ENCODE measurements at places on chromosomes 6 and 20. TPM values are rescaled to one million over a fixed set of nuclear protein-coding genes. Genes with fewer than 3 reads are reported as not detected.

MMS22L gene
- 6.7 TPM for total RNA-seq

- DNase-seq = no peak
These were observed 157.8 kb downstream of the SASH1 start for GRCh38 chr6:148500402-148500801.

- DNase-seq = no peak
These were observed 18.1 kb downstream of the CST9 start for GRCh38 chr20:23587631-23588030.

- no peak for DNase-seq
These were observed 1.6 kb downstream of the LRRC1 start for GRCh38 chr6:53796451-53796780.

DNA sequence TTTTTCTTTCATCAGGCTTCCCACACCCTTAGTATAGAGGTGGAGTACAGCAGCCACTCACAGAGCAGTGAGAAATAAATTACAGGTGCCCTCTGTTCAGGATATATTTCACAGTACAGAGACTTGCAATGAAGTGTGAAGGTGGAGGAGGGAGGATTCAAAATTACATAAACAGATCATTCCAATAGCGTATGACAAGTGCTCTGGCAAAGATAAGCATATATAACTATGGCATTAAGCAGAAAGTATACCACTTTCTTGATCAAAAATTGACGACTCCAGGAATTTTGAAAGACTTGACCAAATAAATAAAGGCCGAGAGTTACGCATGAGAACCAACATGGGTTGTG is 108.7 kb downstream of the GPX5 start:
- DNase-seq = no peak

DNA sequence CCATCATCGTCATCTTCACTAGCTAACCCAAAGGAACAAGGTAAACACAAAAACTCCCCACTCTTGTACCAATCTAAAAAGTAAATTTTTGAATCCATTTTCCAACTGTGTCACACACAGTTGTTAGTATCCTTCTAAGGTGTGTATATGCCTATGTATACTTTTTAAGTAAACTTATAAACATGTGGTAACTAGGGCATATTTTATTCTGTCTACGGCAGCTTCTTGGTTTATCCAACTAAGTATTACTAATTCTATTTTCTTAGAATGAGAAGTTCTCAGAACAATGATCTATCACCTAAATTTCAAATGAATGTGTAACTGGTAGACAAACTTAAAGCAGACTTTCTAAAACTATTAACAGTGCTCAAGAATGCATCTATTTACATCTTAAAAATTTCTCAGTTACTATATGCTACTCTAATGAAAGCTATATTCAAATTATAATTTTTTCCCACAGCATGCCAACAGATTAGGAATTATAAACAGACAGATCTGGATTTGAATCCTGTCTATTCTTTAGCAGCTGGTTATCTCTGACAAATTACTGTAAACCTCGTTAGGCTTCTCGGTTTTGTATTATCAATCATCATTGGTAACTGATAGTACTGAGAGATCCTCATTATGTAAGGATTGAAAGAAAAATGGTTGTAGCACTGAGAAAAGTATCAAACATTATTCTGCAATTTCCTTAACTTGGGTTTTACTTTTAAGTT is 1.8 kb upstream of the PLN start:
- no peak for DNase-seq

- no peak for DNase-seq
These were observed 131.8 kb upstream of the AKAP12 start for GRCh38 chr6:151107897-151108427.

DNA sequence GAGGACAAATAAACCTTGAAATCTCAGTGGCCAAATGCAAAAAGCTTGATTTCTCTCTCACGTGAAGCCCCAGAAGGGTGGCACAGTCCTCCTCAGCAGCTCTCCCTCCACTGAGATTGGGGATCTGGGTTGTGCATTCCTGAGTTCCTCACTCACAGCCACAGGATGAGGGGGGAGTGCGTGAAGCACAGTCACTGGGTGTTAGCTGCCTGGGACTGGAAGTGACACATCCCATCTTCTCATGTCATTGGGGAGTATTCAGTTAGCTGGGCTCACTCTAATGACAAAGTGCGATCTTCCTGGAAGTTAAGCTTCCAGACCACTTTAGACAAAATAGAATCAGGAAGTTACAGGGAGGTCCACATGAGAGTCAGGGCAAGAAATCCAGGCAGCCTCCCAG is 192.2 kb upstream of the LRFN2 start:
- DNase-seq = no peak

MYT1 gene
- total RNA-seq = 0.12 TPM

- no peak for DNase-seq
These were observed 73.4 kb upstream of the RNF24 start for GRCh38 chr20:4088766-4089165.

DNA sequence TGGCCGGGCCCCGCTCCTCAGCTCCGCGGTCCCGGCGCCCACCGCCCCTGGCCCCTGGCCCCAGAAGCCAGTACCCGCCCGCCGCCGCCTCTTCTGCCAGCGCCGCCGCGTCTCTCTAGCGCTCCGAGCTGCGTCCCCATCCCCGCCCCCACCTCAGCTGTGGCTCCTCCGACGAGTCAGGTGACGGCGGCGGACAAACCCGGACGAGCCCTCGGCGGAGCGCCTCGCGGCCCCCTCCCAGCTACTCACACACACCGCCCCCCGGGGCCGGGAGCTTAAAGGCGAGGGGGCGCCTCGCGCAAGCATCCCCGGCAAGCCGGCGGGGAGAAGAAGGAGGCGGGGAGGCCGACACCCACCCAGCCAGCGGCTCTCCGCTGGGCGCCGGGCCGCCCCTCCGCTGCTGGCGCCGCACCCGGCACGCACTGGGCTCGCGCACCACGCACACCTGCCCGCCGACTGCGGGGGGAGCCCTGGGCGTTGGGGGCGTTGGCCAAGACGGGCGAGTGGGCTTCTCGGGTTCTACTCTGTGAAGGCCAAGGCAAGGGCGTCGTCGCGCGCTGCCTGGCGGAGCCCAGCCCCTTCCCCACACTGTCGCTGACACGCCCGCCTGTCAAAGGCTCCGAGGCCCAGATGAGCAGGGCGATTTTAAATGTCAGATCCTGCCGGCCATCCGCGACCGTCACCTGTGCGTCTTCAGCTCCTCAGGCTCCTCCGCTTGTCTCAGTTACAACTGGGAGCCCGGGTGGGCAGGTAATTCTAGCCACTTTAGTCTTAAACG is at the start of gene SNAP91:
SNAP91 (minus strand) TSS at position 132 of the 778 bp plus-strand sequence. CDS start 1,174 bp downstream, outside the sequence.
- DNase-seq = peak; percentile 42

DNA sequence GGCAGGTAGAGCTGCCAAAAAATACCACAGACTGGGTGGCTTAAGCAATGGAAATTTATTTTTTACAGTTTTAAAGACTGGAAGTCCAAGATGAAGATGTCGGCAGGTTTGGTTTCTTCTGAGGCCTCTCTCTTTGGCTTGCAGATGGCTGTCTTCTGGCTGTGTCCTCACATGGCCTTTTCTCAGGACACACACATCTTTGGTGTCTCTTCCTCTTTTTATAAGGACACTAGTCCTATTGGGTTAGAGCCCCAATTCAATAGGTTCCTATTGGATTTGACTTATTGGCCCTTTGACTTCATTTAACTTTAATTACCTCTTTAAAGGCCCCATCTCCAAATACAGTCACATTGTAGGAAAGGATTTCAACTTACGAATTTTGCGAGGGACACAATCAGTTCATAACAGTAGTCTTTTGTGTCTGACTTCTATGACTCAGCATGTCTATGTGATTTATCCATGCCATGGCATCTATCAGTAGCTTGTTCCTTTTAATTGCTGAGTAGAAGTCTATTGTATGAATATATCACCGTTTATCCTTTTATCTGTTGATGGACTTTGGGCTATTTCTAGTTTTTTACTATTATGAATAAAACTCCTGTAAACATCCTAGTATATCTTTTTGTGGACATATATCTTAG is 11.0 kb upstream of the TCP11 start:
- no peak for DNase-seq

TNFAIP3 gene
- total RNA-seq = 99.5 TPM

PMEPA1 gene
- 73.4 TPM for total RNA-seq

POM121L2 gene
- total RNA-seq = not detected

- DNase-seq = no peak
These were observed 119.9 kb upstream of the TRAF3IP2 start for GRCh38 chr6:111725446-111726112.

DNA sequence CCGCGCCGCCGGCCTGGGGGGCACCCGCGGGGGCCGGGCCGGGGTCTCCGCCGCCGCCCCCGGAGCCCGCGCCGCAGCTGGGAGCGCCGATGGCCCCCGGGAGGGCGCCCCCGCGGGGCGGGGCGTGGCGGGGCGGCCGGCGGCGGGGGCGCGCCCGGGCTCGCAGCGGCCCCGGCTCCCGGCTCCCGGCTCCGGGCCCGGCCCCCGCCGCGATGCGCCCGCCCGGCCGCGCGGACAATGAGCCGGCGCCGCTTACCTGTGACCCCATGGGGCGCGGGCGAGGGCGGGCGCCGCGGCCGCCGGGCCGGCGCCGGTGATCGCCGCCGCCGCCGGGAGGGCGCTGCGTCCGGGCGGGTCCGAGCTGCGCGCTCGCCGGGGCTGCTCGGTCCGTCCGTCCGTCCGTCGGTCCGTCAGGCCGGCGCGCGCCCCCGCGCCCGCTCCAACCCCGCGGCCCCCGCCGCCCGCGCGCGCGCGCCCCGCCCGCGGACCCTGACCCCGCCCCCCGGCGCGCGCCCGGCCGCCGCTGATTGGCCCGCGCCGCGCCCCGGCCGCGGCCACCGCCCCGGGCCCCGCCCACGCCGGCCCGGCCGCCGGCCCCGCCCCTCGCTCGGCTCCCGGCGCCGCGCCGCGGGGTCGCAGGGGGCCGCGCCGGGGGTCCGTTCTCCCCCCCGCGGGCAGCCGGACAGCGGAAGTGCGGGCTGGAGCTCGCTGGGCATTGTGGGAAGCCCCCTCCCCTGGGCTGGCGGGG is at the start of gene ZBTB46:
ZBTB46 (minus strand) TSS at position 424 of the 748 bp plus-strand sequence. CDS start 40,507 bp downstream, outside the sequence.
- DNase-seq = peak; percentile 74
